ENCODE measurements at places on chromosomes 5 and 9.

GRCh38 chr5:73188764-73189531, 16.0 kb downstream of the TMEM174 start:
- no peak for DNase-seq

- no peak for DNase-seq
Observed at GRCh38 chr5:39760385-39761198, 335.8 kb upstream of the DAB2 start.

- DNase-seq, result no peak
Observed at GRCh38 chr5:121667292-121667691, 184.4 kb upstream of the FTMT start.

- DNase-seq, result no peak
Observed at GRCh38 chr9:12722131-12722530, 28.9 kb downstream of the TYRP1 start.

DNA sequence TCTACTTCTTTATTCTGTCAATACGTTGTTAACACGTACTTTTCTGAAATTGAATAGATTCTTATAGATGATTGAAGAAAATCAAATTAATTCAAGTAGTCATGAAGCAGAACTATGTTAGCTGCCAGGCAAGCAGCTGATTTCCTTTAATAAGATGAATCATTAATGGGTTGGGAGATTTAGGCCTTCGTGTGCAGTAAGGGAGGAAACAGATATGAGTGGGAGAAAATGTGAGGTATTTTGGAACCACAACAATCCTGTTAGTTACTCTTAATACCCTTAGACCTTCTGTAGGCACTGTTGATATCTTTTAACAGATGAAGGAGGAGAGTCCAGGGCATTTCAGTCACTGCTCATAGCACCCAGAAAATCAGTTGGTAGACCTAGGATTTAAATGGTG, 121.0 kb downstream of the AOPEP start:
- DNase-seq, result no peak

GRCh38 chr5:6522923-6523322, 74.3 kb downstream of the UBE2QL1 start:
- DNase-seq, result no peak

GRCh38 chr9:125343518-125344275, 82.1 kb downstream of the GAPVD1 start:
- DNase-seq, result no peak

- DNase-seq, result peak; percentile 45
Observed at GRCh38 chr5:172887692-172888091, 53.6 kb downstream of the ERGIC1 start.

DNA sequence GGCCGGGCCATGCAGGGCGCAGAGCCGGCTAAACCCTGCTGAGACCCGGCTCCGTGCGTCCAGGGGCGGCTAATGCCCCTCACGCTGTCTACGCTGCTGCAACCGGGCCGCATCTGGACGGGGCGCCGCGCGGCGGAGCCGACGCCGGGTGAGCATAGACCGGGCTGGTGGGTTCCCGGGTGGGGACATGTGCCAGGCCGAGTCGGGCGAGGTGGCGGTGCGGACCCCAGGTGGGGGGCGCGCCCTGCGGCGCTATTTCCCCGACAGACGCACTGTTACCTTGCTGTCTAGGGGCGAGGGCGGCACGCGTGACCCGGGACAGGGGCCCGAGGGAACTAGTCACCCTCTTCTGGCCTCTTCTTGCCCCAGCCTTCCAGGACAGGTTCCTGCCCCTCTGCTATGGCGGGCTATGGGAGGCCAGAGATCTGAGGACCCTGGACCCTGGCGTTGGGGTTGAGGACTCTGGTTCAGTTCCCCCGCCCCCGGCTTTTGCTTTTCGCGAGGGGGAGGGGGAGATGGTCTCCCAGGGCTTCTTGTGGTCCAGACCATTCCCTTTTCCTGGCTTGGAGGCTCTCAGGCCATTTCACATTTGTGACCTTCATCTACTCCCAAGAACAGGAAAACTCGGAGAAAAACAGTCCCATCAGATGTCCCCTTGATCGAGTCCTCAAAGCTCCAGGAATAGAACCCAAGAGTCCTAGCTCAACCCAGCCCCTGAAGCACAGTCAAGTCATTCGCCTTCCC, 536 bp downstream of the SLC27A4 start:
- DNase-seq, result no peak

DNA sequence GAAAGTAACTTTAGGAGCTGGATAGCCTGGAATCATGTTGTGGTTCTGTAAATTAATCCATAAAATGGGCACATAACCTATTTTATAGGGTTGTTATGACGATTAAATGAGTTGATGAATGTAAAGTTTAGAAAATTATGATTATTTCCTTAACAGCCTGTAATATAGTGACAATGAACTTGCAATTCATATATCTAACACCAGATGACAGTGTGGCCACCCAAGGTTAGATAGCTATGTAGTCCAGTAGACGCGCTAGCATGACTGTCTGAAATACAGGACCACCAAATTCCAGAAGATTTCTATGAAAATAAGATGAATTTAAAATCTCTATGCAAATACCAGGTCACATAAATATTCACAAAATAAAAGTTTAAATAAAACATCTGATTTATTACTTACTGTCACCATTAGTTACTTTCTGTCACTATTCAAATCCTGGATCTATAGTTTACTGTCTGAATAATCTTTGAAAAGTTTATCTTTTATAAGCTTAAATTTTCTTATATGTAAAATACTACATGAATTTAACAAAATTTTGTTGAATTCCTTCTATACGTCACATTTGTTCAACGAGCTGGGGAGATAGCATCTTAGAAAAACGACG, 26.1 kb upstream of the MACIR start:
- DNase-seq, result no peak

- DNase-seq, result no peak
Observed at GRCh38 chr9:23543419-23543818, 282.6 kb downstream of the ELAVL2 start.

GRCh38 chr5:175658299-175659145, 651 bp downstream of the HRH2 start:
- no peak for DNase-seq

DNA sequence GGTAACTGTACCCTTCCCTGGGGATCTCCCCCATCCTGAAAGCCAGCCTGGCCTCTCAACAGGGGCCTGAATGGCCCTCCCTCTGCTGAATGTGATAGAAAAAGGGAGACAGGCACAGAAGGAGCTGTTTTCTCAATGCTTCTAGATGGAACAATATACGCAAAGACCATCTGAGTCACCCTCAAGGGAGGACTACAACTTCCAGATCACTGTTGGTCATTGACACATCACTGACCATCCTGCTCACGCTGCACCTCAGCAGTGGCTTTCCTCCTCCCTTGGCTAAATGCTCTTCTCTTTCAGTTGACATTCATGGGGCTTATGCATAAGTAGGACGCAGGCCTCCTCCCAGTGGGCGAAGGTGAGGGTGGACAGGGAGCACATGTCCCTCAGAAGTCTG, 112.2 kb upstream of the SHB start:
- no peak for DNase-seq

DNA sequence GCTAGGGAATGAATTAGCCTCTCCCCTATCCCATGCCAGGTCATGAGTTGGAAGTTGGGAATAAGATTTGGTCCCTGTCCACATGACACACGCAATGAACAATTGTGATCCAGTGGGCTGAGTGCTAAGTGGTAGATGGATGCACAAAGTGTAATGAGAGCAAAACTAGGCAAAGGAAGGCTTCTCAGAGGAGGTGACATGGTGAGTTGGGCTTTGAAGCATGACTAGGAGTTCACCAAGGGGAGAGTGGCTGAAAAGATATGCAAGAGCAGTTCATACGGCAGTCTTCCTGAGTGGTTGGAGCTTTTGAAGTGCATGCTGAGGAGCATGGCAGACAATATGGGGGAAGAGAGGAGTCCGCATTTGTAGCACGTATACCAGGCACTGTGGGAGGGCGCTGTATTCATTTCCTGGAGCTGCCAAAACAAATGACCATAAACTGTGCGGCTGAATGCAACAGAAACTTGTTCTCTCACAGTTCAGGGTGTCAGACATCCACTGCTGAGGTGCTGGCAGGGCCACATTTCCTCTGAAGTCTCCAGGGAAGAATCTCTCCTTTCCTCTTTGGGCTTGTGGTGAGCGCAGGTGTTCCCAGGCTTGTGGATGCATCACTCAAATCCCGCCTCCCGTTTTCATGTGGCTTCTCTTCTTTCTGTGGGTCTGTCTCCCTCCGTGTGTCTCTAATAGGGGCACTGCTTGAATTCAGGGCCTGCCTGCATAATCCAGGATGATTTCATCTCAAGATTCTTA, 49.5 kb downstream of the NSG2 start:
- no peak for DNase-seq

DNA sequence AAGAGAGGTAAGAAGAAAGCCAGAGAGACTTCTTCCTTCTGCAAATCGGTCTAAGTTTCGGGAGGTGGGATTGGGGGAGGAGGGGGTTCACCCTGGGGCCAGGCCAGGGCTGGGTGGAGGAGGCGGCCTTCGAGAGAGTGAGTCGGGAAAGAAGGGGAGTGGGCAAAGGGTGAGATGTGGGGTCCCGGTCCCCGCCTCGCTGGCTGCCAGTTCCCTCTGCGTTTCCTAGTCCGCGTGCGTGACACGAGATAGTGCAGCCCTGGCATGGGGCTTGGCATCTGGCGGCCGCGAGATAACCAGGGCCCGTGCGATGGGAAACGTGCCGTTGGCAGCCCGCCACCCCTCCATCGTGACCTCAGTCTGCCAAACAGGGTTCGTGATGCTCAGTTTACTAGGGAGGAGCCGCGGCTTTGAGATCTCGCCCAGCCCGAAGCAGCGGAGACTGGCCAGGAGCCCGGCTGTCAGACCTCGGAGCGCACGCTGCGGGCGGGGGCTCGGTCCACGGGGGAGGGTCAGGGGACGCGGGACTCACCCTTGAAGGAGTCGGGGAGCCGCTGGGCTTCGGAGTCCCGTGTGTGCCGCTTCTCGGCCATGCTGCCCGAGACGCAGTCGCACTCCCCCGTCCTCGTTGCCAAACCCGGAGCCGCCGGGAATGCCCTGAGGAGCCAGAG, at the start of gene STOM:
STOM (minus strand) TSS at position 656 of the 671 bp plus-strand sequence; CDS start at position 593, 63 bp downstream.
- DNase-seq, result no peak

- DNase-seq, result peak; percentile 61
Observed at GRCh38 chr5:43396762-43397304, 15.4 kb downstream of the CCL28 start.

GRCh38 chr5:65623482-65623881, 651 bp downstream of the TRIM23 start:
- no peak for DNase-seq

- DNase-seq, result peak; percentile 3
Observed at GRCh38 chr5:18393565-18394442, 759.5 kb downstream of the TAF11L14 start.

- no peak for DNase-seq
Observed at GRCh38 chr9:136023410-136024225, 62.4 kb upstream of the UBAC1 start.

DNA sequence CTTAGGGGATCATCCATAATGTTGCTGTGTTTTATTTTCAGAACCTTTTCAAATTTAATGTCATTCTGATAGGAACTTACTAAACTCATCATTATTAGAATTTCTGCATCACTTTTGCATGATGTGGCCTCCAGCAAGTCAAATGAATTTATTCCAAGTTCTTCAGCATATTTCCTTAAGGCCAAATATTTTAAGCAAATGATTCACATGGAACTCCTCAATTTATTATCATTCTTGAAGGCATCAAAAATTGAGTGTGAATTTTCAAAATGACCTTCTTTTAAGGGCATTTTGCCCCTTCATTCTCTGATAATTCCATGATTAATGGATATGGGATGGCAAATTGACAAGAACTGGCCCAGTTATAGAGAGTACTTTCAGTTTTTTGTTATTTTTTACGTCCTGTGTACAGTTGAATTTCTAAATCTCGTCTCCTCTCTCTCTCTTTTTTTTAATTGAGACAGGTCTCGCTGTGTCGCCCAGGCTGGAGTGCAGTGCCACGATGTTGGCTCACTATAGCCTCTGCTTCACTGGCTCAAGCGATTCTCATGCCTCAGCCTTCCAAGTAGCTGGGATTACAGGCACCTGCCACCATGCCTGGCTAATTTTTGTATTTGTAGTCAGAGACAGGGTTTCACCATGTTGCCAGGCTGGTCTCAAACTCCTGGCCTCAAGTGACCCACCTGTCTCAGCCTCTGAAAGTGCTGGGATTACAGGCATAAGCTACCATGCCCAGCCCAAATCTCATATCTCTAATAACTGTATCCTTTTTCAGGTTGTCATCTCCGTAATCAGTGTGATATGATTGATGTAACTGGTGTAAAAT, 29.1 kb downstream of the GPR21 start:
- no peak for DNase-seq

GRCh38 chr5:16809010-16809394, 127.1 kb downstream of the MYO10 start:
- no peak for DNase-seq

DNA sequence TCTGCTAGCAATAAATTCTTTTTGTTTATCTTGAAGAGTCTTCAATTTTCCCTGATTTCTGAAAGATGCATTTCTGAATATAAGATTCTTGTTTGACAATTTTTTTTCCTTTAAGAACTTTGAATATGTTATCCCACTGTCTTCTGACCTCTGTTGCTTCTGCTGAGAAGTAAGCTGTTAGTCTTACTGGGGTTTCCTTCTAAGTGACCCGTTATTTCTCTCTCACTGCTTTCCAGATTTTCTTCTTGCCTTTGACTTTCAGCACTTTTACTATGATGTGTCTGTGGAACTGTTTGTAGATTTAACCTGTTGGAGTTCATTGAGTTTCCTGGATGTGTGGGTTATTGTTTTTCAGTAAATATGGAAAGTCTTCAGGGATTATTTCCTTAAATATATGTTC, 205.3 kb upstream of the NFIL3 start:
- no peak for DNase-seq

DNA sequence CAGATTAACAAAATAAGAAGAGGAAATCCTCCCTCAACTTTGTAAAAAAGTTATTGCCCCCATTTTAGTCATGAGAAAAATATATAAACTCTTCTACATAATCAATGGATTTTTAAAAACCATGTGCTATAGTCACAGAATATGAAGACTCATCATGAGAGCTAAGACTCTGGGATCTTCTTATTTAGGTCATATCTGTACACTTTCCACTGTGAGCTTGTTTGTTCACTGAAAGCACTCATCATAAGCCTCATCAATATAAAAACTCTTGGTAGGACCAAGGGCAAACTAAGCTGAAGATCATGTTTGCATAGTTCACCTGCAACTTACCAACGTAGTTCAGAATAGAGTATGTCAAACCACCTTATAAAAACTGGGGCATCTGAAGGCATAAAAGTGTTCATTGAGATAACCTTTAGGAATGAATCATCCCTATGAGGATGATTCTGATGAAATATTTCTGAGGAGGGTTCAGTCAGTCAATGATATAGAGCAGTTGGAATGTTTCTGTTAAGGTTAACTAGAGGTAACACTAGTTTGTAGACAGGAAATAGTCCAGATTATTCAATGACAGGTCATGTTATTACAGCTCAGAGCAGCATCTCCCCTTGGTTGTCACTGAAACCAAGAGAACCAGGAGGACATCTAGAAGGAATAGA, 289.9 kb upstream of the SMC2 start:
- DNase-seq, result no peak

Data from CD4-positive, alpha-beta T cell treated with Interferon gamma for 1 hour (primary cell).